ENCODE measurements at places on chromosomes 7 and 10.
A peak's percentile ranks its signal among the peaks of the same experiment; 100 is the strongest.

GRCh38 chr7:33905389-33906032, at the start of gene BMPER:
TSS of gene BMPER (plus strand) at chr7:33905539. CDS start at chr7:33905614, 75 bp downstream.
- DNase-seq: peak; percentile 67

- DNase-seq: no peak
Observed at GRCh38 chr10:65675236-65675635, 1250.6 kb upstream of the LRRTM3 start.

DNA sequence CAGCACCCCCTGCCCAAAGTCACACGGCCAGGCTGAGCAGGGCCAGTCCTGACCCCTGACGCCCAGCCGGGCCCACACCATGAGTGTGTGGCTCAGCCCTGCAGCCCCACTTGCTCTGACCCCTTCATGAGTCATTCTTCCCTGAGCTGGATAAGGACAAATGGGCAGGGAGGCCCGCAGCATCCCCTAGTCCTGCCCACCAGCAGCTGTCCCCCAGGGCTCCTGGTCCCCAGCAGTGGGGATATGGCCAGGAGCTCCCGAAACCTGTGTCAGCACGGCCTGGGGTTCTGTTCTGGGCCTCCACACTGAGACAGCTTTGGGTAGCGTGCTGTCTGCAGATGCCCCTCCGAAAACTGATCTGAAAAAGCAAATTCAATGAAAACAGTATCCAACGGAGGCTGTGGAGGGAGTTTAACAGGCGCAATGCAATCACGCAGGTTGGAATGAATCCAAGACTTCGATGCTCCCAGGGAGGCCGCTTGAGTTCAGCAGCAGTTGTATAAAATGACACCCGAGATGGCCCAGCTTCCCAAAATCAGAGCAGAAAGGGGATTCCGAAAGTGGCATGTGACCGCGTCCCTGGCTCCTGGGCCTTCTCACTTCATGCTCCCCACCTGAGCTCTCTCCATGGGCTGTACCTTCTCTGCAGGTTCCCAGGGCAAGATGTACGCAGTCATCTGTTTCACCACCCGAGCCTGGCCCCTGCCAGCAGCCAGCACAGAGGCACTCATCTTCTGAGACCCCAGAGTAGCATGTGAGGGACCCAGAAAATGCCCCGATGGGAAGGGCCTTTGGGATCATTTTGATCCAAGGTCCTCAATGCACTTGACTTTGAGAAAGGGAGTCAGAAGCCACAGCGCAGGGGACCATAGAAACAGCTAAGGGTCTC, 214.1 kb downstream of the USP6NL start:
- no peak for DNase-seq

- no peak for DNase-seq
Observed at GRCh38 chr7:11130012-11130411, 156.3 kb downstream of the PHF14 start.

DNA sequence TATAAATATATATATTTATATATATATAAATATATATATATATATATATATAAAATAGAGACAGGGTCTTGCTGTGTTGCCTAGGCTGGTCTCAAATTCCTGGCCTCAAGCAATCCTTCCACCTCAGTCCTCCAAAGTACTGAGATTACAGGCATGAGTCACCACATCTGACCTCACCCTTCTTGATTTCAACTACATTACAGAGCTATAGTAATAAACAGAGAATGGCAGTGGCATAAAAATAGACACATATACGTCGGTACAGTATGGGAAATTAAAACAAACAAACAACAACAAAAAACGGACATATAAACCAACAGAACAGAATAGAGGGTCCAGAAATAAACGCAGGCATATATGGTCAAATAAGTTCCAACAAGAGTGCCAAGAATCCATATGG, 77.6 kb upstream of the PPP1R3A start:
- DNase-seq: no peak
